ENCODE measurements at places on chromosomes 2 and 18.

DNA sequence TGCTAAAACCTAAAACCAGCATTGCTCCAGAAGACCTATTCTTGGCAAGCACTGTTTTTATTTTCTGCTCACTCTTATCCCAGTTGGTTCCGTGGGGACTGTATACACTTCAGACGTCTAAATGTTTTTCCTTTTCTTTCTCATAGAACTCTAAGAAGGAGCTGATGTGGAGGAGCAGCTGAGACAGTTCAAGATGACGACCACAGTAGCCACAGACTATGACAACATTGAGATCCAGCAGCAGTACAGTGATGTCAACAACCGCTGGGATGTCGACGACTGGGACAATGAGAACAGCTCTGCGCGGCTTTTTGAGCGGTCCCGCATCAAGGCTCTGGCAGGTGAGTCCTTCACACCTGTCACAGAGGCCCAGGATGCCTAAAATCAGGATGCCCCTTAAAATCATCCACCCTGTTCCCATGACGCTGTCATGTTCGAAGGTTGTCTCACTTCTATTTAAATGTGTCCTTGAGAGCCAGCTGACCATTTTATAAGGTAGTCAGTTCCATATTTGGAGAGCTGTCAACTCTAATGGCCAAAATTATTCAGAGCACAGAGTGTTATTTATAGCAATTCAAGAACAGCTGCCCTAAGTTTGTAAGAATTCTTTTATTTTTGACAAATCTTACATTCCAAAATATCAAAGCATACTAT is 70.2 kb downstream of the SPTBN1 start:
- DNase-seq: no peak

DNA sequence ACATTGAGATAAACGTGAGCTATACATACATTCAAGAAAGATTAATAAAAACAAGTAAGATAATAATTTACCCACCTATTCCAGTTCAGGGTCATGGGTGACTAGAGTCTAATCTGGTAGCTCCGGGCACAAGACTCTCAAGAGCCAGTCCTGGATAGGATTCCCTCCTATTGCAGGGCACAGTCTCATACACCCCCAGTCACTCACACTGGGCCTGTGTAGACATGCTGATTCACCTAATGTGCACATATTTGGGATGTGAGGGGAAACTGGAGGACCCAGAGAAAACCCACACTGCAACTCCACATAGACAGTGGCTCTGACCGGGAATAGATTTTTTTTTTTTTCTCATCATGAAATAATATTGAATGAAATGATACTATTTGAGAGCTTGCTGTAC is 81.5 kb upstream of the THUMPD2 start:
- DNase-seq: no peak

- DNase-seq: no peak
These were observed 26.8 kb upstream of the CUL3 start for GRCh38 chr2:224611938-224612337.

DNA sequence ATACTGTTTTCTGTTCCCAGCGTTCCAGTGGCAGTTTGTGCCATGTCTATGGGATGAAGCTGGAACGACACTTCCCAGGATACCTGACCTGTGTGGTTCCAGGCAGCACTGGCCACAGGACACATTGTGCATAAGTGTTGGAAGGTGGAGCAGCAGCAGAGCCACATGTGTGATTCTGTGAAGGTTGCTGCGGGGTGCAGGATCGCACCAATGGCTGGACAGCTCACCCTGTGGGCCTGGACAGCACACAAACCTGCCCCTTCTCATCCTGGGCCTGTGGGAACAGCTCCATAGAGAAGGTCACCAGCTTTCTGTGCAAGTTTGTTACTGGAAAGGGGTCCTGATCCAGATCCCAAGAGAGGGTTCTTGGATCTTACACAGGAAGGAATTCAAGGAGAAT is 252.2 kb upstream of the RAB6C start:
- no peak for DNase-seq

- DNase-seq: peak; percentile 29
These were observed 26.0 kb upstream of the AMMECR1L start for GRCh38 chr2:127911737-127912136.

- DNase-seq: no peak
These were observed 1.1 kb upstream of the RNU4ATAC start for GRCh38 chr2:121529439-121530211.

- peak; percentile 84 for DNase-seq
These were observed 162.6 kb upstream of the FN1 start for GRCh38 chr2:215598376-215598975.

Data from suppressor macrophage treated with lipopolysaccharide for 1 hour (primary cell).